ENCODE measurements at places on chromosomes 4 and X.
A peak's percentile ranks its signal among the peaks of the same experiment; 100 is the strongest.

DNA sequence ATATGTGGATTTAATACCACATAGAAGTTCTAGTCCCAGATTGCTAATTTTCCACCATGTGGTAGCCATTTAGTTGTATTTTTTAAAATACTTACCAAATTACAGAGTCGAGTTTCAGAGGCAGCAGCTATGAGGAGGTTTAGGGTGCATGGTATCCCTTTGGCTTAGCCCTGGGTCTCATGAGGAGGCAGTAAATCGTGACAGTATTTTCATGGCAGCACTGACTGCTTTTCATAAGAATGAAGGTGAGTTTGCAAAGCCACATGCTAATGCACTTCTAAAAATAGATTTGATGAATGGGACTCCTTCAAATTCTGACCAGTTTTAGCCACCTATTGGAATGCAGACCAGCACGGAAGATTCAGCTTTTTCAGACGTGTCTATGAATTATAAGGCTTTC, 114.0 kb upstream of the FRG1 start:
- no peak for DNase-seq

DNA sequence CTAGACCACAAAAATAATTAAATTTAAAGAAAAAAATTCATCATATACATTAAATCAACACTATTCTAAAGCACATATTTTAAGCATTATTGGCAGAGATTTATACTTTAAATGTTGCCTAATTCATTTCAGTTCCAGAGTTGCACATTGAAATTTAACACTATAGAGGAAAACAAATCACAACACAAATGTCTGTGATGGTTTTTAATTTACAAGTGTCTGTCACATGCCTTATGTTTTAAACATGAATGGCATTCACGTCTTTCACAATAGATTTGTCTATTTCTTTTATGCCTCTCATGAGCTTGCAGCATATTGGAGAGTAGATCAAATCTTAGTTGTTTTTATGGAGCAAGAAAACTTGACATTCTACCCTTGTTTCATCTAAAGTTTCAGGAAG, 811.3 kb downstream of the NLGN4X start:
- DNase-seq = no peak

DNA sequence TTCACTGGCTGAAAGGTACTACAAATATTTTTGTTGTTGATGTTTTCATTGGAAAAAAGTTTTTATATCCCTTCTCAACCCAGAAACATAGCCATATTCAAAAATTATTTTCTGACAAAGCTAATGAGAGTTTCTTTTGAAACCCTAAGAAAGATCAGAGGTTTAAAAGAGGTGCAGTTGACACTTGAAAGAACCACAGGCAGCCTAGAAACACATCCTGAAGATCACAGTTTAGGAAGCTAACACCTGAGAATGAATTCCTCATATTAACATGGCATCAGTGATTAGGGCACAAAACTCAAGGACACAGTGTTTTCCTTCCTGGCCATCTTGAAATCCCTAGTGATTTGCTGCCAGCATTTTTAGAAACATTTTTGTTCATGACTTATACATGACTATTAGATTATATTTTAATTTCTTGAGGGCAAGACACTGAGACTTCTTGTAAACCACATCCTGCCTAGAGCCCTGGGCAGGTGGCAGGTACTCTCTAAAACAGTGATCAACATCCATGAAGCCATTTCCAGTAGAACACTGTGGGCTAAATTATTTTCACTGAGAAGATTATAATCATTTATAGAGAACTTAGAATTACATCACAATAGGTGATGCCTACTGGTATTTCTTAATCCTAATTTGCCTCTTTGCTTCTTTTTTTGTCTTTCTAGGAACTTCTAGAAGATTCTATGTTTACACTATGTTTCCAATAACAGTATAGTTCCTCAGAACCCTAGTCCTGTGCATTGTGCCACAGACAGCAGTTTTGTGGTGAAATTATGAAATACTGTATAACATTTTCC, 80.0 kb downstream of the ARSJ start:
- DNase-seq = no peak

DNA sequence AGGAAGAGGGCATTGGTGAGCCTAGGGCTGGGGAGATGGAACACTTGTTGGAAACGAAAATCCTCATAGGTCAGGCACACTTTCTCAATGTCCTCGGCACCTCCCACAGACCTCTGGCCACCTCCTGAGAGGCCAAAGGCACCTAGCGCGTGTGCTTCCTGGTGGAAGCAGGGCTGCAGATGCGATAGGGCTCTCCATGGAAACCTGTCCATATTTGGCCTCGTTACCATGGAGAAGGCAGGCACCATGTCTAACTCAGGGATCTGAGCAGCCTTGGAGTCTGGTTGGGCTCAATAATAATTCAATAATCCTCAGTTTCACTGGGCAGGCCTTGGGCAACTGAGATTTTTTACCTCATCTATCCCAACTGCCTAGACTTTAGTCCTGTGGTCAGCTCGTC, 58.3 kb downstream of the RAI2 start:
- no peak for DNase-seq

GRCh38 chr4:2040391-2041238, 18.5 kb upstream of the NAT8L start:
- peak; percentile 74 for DNase-seq

GRCh38 chrX:132758759-132759158, 199.7 kb downstream of the HS6ST2 start:
- DNase-seq = no peak

GRCh38 chr4:122218762-122219161, 66.6 kb downstream of the BLTP1 start:
- DNase-seq = peak; percentile 40

GRCh38 chrX:31179203-31179602, 107.4 kb upstream of the FTHL17 start:
- DNase-seq = no peak

DNA sequence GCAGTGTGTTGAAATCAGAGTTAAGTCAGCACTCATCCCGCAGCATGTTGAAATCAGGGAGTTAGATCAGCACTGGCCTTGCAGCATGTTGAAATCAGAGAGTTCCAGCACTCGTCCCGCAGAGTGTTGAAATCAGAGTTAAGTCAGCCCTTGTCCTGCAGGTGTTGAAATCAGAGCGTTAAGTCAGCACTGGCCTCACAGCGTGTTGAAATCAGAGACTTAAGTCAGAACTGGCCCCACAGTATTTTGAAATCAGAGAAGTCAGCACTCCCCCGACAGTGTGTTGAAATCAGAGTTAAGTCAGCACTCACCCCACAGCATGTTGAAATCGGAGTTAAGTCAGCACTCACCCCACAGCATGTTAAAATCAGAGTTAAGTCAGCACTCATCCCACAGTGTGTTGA, 10.9 kb upstream of the UVSSA start:
- no peak for DNase-seq

DNA sequence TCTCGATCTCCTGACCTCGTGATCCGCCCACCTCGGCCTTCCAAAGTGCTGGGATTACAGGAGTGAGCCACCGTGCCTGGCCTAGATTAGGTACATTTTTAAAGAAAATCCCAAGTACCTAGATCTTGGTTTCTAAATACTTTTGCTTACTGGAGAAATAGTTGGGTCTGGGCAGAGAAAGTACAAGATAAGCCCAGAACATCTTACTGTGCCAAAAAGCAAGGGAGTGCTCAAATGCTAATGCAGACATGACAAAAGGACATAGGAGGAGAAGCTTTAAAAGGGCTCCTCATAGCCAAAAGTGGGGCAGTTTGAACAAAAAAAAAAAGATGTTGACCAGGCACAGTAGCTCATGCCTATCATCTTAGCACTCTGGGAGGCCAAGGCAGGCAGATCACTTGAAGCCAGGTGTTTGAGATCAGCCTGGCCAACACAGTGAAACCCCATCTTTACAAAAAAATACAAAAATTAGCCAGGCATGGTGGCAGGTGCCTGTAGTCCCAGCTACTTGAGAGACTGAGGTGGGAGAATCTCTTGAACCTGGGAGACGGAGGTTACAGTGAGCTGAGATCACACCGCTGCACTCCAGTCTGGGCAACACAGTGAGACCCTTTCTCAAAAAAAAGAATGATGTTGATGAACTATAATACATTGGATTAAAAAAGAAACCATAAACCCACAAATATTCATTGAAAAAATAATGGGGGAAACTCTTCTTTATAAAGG, 107.5 kb downstream of the APBB2 start:
- DNase-seq = no peak

DNA sequence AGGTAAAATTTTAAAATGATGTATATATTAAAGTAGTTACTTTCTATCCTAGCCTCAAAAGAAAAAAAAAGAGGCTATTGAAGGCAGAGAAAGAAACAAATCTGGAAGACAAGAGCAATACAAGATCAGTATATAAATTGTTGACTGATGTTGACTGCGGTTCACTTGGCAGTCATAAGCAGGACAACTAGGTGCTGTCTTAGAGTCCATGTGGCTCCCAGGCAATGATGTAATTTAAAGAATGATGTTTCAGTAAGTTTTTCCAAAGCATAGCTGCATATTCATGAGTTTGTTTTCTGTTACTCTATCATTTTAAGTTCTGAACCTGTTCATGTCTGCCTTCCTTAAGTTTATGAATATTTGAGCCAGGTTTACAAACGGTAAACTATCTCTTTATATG, 630.2 kb downstream of the FAT4 start:
- DNase-seq = no peak

GRCh38 chr4:175035905-175036304, 117.7 kb downstream of the ADAM29 start:
- no peak for DNase-seq

DNA sequence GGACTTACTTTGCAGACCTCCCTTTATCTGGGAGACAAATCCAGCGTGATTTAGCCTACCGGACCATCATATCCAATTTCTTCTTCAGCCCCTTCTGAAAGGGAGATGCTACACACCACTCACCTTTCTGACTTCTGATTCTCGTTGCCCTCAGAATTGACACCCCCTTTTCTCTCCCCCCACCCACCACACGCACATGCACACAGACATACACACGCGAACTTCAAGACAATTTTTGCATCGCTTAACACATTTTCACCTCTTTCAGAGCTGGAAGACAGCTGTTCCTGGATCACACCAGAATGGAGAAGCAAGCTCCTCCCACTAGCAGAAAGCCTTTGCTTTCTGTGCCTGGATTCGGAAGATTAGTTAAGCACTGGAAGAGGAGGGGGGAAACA, 1.0 kb upstream of the SNCA start:
- DNase-seq = peak; percentile 56

DNA sequence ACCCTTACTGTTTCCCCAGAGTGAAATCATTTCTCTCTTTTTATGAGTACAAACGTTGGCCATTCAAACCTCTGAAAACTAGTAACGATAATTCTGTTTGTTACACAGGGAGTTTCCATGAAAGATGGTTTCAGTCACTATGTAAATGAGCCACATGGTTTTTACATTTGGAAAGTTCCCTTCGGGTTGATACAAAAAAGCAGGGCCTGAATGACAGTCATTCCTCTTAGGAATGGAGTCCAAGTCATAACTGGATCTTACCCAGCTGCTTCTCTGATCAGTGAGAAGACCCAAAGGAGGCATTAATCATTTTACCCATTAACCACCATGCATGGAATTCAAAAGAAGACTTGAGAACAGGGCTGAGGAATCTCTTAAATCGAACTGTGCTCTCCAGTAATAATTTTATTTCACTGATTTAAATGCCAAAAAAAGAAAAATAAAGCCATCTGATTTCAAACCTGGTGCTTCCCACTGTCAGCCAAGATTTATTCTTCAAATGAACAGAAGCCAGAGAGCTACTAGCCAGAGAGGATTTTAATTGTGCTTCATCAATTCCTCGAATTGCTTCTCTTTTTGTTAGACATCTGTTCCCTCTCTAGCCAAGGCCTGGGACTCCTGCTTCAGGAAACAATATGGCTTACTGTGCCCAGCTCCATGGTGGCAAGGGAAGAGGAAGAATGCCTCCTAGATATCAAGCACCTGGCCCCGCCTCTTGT, 3.2 kb downstream of the SOWAHB start:
- no peak for DNase-seq

GRCh38 chr4:77950203-77950602, 87.6 kb downstream of the MRPL1 start:
- DNase-seq = no peak

- no peak for DNase-seq
Measured at GRCh38 chr4:121485190-121485804, 104.5 kb upstream of the QRFPR start.

DNA sequence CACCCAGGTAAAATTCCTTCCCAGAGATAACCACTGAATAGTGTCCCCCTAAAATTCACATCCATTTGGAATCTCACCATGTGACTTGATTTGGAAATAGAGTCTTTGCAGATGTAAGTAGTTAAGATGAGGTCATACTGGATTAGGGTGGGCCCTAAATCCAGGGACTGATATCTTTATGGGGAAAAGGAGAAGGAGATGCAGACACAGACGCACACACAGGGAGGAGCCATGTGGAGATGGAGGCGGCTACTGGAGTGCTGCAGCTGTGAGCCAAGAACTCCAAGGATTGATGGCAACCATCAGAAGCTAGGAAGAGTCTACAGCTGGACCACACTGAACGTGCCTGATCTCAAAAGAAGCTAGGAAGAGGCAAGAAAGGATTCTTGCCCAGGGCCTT, 96.6 kb upstream of the SRD5A3 start:
- DNase-seq = no peak

DNA sequence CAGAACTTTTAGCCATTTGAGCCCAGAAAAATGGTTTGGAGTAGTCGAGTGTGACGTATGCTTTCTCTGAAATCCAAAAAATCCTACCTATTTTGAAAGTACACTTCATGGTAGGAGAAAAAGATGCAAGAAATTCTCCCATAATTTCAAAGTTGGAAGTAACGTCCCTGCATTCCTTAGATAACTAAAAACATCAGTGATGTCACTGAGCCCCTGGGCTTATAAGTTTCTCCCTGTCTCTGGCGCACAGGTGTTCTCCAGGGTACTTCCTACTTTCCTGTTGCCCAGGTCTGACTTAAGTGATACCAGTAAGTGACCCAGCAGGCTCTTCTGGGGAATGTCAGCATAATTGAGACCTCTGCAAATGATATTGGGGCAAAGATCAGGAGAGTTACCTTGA, 90.5 kb upstream of the WDR1 start:
- DNase-seq = no peak

- DNase-seq = no peak
Measured at GRCh38 chrX:78555401-78555980, 103.6 kb downstream of the RTL3 start.

DNA sequence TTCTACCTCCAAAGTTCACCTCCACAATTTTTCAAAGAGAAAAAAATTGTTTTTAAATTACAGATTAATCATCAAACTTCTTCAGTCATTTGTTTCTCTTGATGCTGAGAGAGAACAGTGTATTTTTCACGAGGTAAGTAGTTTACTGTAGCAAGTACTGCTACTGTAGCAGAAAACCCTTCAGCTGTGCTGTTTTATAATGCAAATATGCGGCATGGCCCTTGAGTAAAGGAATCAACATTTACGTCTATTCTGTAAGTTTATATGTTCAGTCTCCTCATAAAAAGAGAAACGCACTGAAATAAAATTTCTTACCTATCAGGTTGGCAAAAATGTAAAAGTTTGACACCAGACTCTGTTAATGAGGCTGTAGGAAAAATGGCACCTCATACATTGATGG, 399.0 kb downstream of the NKX6-1 start:
- DNase-seq = no peak

DNA sequence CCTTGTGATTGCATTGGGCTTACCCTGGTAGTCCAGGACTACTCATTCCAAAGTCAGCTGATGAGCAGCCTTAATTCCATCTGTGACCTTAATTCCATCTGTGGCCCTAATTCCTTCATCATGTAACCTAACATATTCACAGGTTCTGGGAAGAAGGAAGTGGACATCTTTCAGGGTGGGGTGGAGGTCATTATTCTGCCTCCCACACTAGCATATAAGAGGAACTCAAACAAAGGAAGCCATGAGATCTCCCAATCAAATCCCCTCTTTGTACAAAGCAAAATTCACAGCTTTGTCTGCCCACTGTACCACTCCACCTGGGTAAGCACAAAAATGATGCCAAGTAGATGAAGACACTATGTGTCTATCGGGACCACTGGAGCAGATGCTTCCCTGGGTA, 87.3 kb downstream of the SLC2A9 start:
- no peak for DNase-seq
